ENCODE measurements at places on chromosomes 3 and 15. TPM values are rescaled to one million over a fixed set of nuclear protein-coding genes. Genes with fewer than 3 reads are reported as not detected.

GRCh38 chr3:192303235-192303634 is 424.1 kb downstream of the FGF12 start:
- peak; percentile 90 for DNase-seq

Gene CAND2
- 20.2 TPM for total RNA-seq

- no peak for DNase-seq
Observed at GRCh38 chr3:128168836-128169235, 15.6 kb downstream of the EEFSEC start.

Gene TPM1
- 828 TPM for total RNA-seq

- no peak for DNase-seq
Observed at GRCh38 chr15:96514607-96515285, 184.2 kb downstream of the NR2F2 start.

Gene CLDN1
- total RNA-seq: not detected

GRCh38 chr3:184481984-184482671 is 79.5 kb upstream of the EPHB3 start:
- no peak for DNase-seq

Gene DNAJB11
- 78.6 TPM for total RNA-seq

Gene THRB
- total RNA-seq: not detected

GRCh38 chr3:4823986-4824925 is 155.0 kb upstream of the BHLHE40 start:
- DNase-seq: no peak

GRCh38 chr3:66411961-66412887 is 88.6 kb downstream of the LRIG1 start:
- no peak for DNase-seq

GRCh38 chr15:29622637-29623036 is 199.6 kb downstream of the TJP1 start:
- DNase-seq: peak; percentile 5

- DNase-seq: no peak
Observed at GRCh38 chr15:80730926-80731325, 35.8 kb downstream of the ABHD17C start.

GRCh38 chr15:77564938-77565337 is 67.8 kb downstream of the LINGO1 start:
- DNase-seq: no peak

DNA sequence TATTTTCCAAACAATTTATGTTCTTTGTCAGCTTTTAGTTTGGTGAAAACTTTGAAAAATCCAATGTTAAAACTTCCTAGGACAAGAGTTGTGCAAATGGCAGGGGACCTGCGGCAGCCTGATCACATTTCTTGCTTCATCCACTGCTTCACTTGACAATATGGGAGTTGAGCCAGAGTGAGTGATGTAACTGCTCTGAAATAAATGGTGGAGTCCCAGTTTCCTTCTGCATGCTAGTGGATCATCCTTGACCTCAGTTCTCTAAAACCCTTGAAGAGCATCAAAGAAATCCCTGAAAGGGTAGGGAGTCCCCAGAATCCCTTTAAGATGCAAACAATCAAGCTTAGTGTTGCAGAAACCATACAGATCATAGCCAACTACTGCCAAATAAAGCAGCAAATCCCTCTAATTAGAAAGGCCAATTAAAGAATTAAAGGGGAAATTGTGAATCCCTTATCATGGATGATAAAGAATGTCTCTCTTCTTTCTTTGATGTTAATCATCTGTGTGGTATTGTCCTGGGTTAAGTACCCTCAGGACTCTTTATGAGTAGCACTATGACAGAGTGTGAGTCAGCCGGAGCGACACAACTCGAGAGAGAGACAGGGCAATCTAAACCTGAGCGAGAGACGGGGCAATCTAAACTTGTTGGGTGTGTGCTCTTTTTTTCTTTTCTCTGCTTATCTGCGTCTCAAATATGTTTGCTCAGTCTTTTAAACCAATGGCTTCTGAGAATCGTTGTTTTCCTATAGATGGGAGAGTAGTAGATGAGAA is 41.8 kb upstream of the GAP43 start:
- no peak for DNase-seq

DNA sequence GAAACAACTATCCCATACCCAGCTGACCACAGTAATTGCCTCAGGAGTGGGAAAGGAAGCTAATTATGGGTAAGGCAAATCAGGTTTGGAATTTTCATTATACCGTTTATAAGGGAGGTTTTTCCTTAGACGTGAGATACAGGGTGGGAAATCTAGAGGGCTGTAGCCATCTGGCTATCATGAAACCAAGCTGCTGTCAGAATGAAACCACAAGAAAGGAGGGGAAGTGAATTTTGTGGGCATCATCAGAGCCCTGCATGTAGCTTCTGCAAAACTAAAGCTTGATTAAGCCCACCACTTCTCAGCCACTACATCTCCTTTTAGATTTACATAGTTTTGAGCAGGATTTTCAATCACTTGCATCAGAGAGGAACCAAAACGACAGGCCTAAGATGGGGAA is 893.5 kb downstream of the TUSC7 start:
- no peak for DNase-seq

DNA sequence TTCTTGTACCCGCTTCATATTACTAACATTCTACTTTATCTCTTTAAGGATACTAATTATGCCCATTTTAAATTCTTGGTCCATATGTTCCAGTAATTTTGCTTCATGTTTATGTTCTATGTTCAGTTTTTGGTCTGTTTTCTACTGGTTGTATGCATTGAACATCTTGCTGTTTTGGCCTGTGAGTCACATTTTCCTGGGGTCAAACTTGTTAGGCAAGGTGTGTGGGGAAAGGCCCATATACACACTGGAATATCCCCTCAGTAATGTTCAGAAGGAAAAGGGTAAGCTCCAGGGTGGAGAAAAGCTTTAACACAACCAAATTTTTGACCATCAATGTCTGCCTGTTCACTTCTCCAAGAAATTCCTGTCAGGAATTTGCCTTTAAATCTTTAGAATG is 337.7 kb downstream of the SLC9A9 start:
- no peak for DNase-seq

DNA sequence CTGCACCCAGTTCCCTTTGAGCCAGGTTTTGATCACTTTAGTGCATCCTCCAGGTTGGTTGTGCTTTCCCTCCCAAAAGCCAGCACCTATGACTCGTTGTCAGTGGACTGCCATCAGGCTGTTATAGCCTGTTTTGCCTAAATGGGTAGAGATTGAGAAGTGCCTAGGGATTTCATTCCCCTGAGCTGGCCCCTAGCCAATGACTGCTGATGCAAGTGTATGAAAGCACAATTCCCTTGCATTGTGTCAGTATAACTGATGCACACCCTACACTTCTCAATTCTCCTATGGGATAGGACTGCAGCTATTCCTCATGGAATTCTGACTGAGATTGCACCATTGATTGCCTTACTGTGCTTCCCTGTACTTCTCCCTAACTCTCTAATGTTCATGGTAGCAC is 102.1 kb upstream of the ARPP21 start:
- no peak for DNase-seq

Gene TPRG1
- not detected for total RNA-seq

- DNase-seq: no peak
Observed at GRCh38 chr15:68794863-68795262, 25.8 kb downstream of the ANP32A start.

Gene ADCY5
- total RNA-seq: 5.5 TPM

- DNase-seq: no peak
Observed at GRCh38 chr3:52090933-52091468, 34.6 kb upstream of the DUSP7 start.

Gene DAG1
- 91.3 TPM for total RNA-seq

- DNase-seq: no peak
Observed at GRCh38 chr3:133803469-133803868, 2.1 kb upstream of the SRPRB start.

GRCh38 chr3:48830715-48831114 is 17.0 kb downstream of the PRKAR2A start:
- peak; percentile 27 for DNase-seq

Gene GOLGA6B
- not detected for total RNA-seq

DNA sequence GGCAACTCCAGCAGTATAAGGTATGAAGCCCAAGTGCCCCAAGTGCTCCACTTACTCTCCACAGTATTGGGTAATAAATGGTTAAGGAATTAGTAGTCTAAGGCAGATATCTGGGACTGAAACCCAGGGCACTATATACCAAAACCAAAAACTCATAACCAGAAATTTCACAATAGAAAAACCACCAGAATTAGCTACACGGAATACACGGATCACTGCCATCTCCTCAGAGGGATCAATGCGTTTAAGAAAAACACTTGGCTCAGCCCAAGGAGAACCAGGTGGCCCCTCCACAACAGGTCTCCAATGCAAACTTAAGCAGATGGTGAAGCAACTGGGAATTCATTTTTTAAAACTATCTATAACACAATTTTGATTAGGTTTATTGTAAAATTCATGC is 83.6 kb downstream of the FAIM start:
- no peak for DNase-seq

GRCh38 chr15:68149059-68149458 is 56.1 kb downstream of the CALML4 start:
- no peak for DNase-seq

DNA sequence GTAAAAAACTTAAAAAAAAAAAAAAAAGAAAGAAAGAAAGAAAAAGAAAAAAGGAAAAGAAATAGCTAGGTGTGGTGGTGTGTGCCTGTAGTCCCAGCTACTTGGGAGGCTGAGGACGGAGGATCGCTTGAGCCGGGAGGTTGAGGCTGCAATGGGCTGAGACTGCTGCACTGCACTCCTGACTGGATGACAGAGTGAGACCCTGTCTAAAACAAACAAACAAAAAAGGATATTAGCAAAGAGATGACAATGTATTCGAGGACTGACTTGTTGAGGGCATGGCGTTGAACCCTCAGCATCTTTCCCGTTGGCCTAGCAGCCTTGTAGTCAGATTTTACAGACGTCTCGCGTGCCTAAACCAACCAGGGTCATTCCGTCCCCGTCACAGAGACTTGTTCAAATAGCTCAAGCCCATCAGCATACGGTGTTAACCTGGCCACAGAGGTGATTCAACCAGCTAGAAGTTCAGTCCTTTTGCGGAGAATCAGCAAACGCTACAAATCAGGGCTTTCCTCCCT is 528 bp upstream of the NIT2 start:
- DNase-seq: no peak

DNA sequence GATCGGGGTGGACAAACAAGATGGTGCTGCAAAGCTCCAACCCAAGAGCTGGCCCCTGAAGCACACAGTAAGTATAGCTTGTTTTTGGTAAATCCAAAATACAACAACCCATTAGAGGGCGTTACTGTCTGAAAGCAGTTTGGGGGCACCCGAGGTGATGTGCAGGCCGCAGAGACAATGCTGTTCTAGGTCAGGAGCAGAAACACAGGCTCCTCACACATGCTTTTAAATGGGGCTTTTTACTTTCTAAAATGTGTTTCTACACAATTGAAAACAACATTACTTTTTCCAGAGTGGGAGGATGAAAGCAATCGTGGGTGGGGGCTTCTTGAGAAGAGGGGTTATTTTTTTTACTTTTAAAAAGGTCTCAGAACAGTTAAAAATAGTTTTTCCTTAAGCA is 1029.3 kb upstream of the CFAP20DC start:
- DNase-seq: no peak

Gene LRRIQ4
- total RNA-seq: not detected

- no peak for DNase-seq
Observed at GRCh38 chr3:127773752-127774395, 48.4 kb downstream of the MGLL start.

- no peak for DNase-seq
Observed at GRCh38 chr3:164174059-164174458, 904.2 kb downstream of the SI start.

DNA sequence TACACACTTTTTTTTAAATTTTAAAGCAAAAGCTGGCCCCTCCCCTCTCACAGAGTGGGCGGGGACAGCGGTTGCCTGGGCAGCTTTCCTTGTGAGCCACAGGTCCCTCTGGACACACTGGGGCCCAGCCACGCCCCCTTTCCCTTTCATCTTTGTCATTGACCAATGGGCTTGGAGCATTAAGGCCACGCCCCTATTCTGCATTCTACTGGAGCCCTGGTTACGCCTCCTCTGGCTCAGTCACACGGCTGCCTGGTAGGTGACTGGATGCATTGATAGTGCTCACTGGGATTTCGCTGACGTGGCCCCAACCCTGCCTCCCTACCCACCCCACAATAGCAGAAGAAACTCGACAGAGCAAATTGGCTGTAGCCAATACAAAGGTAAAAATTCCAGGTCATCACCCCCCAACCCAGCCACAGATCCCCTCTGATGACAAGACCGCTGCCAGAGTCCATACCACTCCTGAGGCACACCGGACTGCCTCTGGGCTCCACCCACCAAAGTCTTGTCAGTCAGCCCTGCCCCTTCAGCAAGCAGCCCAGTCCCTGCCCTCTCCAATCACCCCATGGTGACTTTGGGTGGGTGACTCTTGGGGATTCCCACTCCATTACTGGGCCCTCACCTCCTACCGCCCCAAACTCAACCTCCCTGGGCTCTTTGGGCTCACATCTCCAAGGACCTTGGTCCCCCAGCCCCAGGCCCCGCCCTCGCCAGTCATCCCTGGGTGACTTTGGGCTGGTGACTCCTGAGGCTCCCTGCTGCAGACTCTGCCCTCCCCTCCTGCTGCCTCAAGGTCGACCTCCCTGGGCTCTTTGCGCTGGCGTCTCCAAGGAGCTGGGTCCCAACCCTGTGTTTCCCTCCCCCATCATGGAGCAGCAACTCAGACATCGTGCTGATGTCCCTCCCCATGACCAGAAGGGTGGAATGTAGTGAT is 112.2 kb upstream of the FAN1 start:
- no peak for DNase-seq

Gene GOLGA8S
- total RNA-seq: not detected

GRCh38 chr3:52834871-52835501 is at the start of gene MUSTN1:
Gene MUSTN1 (minus strand): TSS chr3:52835019. CDS start chr3:52834948, 71 bp downstream.
- no peak for DNase-seq

- no peak for DNase-seq
Observed at GRCh38 chr3:141915766-141916165, 39.3 kb downstream of the ATP1B3 start.

DNA sequence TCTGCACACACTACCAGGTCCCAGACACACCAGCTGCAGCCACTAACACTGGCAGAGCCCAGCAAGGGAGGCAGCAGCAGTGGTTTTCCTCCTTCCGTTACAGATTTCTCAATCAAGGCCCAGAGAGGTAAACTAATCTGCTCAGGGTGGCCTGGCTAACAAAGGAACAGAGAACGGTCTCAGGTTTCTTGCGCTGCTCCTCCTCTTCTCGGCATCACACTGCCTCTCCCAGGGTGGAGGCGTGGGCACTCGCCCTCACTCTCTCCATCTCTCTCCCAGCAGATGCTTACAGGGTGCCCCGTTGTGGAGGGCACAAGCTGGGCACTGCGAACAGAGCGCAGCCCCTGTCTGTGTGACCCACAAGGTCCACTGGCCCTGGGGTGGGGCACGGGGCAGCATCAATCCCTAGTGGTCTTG is 228.7 kb downstream of the VPS13C start:
- no peak for DNase-seq
